Urothelium cell line (cell line): ENCODE measurements at places on chromosomes 12 and 14.
A peak's percentile ranks its signal among the peaks of the same experiment; 100 is the strongest.

DNA sequence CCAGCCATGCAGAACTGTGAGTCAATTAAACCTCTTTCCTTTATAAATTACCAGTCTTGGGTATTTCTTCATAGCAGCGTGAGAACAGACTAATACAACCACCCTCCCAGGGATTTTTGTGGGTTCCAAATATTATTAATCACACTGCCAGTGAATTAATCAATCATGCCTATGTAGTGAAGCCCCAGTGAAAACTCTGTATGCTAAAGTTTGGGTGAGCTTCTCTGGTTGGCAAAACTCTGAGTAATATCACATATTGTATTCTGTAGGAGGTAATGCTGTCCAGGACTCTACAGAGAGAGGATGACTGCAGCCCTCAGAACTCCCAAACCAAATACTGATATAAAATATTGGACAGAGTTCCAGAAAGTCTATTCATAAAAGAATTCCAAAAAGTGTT, 216.9 kb downstream of the RPAP3 start:
- DNase-seq, result no peak

DNA sequence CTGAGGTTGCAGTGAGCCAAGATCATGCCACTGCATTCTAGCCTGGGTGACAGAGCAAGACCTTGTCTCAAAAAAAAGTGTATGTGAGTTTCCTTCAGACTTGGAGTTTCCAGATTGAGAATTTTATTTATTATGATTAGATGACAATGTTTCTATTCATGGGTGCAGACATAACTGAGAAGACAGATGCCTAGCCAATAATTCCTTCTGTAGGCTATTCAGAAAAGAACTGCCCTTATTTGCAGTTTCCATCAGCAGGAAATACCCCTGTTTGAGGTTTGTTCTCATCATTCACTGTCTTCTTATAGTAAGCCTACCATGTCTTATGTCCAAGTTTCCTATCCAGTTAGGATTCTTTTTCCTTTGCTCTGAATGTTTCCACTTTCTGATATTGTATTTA, 269.0 kb downstream of the KTN1 start:
- no peak for DNase-seq

GRCh38 chr14:92413379-92413778, 90.4 kb downstream of the SLC24A4 start:
- DNase-seq, result no peak

GRCh38 chr12:51403159-51403558, 12.0 kb upstream of the GALNT6 start:
- DNase-seq, result no peak

GRCh38 chr14:101474563-101475455, 86.5 kb upstream of the DIO3 start:
- DNase-seq, result no peak

DNA sequence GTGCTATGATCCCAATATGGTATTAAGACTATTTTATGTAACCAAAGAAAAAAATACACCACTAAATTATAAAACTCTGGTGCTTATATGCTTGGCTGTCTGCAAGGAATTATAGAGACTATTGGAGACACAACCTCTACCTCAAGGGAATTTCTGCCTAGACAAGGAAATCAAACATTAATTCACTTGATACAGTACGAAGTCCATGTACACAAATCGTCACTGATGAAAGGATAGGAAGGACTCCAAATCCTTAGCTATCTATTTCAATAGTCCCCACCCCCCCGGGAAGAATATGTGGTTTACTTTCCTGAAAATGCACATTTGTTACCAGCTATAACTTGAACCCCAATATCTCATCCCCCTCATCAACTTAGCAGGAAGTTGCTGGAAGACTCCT, 21.9 kb downstream of the RTN1 start:
- DNase-seq, result no peak

DNA sequence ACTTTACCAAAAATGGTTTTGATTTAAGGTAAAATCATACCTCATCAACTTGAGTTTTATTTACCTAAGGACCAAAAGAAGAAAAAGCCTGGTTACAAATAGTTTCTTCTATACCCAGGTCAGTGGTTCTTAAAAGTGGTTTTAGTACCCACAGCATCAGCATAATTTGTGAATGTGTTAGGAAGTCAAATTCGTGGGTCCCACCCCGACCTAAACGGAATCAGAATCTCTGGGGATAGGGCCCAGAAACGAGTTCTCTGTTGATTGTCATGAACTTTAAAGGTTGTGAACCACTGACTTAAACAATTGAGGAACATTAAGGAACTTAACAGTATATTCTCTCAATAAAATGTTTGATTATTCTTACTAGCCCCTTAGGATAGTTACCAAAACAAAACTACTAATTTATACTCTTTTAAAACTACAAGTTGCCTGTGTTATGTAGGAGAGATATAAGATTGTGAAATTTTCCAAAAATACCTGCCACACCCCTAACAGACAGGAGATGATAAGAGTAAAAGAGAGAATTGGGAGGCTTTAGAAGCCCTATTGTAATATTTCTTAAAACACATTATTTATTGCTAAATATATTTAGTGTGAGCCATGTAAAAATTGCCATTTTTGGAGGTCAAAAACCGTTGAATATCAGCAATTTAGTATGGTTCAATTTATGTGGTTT, 669 bp upstream of the SLC25A21 start:
- no peak for DNase-seq

GRCh38 chr12:4958697-4959375, 49.1 kb downstream of the KCNA1 start:
- DNase-seq, result no peak

DNA sequence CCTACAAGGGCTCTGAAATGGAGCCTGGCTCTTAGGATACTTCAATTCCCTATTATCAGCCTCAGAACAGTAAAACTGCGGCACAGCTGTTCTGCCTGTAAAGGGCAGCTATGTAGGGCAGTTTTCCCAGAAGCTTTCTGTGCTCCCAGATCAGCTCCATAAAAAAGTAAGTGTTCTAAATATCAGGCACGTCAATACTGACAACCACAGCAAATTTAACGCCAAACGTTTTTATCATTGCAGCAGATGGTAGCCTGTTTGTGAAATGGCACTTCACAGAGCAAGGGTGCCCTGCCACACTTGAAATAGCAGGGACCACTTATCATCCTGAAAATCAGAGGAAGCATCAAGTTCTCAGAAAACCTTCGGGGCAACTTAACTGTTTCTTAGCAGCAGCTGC, 54.8 kb upstream of the PTHLH start:
- DNase-seq, result no peak

DNA sequence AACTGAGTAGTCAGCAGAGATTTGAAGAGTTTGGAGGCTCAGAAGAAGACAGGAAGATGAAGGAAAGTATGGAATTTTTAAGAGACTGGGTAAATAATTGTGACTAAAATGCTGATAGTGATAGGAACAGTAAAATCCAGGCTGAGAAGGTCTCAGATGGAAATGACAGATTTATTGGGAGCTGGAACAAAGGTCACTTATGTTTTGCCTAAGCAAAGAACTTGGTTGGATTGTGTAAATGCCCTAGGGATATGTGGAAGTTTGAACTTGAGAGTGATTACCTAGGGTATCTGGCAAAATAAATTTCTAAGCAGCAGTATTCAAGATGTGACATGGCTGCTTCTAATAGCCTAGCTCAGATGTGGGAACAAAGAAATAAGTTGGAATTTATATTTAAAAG, 180.9 kb downstream of the TRHDE start:
- no peak for DNase-seq

GRCh38 chr14:95296966-95297365, 22.7 kb downstream of the CLMN start:
- DNase-seq, result no peak

DNA sequence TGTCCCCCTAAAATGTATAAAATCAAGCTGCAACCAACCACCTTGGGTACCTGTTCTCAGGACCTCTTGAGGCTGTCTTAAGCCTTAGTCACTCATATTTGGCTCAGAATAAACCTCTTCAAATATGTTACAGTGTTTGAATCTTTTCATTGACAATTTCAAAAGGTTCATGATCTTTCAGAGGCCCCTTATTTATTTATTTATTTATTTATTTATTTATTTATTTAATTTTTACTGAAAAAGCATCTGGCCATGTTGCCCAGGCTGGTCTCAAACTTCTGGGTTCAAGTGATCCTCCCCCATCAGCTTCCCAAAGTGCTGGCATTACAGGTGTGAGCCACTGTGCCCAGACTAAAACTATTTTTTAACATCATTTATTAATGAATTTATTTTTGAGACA, 8.2 kb upstream of the NUDT4 start:
- no peak for DNase-seq

GRCh38 chr12:19988459-19988873, 379.9 kb upstream of the PDE3A start:
- no peak for DNase-seq

- DNase-seq, result no peak
These were observed 3.4 kb downstream of the CCER1 start for GRCh38 chr12:90951432-90952105.

DNA sequence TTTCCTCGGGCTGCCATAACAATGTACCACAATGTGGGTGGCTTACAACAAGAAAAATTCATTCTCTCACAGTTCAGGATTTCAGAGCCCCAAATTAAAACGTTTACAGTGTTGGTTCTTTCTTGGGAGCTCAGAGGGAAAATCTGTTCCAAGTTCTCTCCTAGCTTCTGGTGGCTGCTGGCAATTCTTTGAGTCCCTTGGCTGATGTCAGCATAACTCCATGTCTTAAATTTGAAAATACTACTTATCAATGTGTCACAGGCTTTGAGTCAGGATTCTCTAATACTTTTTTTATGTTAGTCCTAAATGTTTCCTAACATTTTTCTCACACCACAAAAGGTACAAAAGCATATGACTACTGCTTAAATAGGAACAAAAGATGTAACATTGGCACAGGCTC, 198.4 kb upstream of the ATXN7L3B start:
- DNase-seq, result no peak

- DNase-seq, result no peak
These were observed 7.8 kb downstream of the CRACR2A start for GRCh38 chr12:3745152-3745551.

- no peak for DNase-seq
These were observed 88.5 kb upstream of the FZD10 start for GRCh38 chr12:130073721-130074120.

- no peak for DNase-seq
These were observed 6.5 kb upstream of the OTX2 start for GRCh38 chr14:56816574-56817391.

- DNase-seq, result no peak
These were observed 74.9 kb upstream of the BCAT1 start for GRCh38 chr12:25023808-25024207.

DNA sequence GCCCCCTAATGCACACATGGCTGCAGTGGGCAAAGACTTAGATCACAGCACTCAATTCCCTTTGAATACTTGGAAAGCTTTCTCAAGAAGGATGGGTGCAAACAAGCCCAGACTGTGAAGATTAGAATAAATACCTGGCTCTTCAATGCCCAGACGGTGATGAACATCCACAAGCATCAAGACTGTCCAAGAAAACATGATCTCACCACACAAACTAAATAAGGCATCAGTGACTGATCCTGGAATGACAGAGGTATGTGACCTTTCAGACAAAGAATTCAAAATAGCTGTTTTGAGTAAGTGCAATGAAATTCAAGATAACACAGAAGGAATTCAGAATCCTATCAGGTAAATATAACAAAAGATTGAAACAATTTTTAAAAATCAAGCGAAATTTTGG, 43.8 kb upstream of the ZDHHC17 start:
- peak; percentile 23 for DNase-seq

GRCh38 chr12:57430112-57430930, 522 bp downstream of the R3HDM2 start:
- peak; percentile 87 for DNase-seq

DNA sequence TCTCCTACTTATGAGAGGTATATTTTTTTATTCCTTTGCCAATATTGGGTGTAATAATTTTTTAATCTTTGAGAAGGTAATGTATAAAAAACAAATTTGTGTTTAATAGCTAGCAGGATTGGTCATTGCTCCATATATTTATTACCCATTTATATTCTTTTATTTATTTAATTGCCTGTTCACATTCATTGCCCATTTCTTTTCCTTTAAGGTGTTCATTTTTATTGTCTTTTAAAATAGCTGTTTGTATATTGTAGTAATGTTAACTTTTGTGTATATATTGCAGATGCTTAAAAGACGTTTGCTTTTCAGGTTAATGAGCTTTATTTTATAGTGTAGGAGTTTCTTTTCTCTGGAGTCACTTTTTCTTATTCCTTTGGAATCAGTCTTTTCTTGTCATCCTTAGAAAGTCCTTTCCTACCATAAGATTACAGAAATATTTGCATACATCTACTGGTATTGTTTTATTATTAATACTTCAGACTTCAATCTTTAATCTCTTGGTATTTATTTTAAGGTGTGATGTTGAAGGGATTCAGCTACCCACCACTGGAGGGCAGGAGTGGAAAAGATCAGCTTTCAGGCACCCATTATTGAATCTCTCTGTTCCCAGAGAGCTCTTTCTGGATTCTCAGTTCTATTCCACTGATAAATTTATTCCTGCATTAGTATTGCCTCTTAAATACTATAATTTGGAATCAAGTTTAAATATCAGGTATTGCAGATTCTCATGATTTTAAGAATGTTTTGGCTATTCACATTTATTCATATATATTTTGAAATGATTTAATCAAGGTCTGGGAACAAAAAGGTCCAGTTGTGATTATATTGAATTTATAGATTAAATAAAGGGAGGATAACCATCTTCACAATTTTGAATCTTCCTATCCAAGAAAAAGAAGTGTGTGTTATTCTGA, 17.3 kb downstream of the PPM1A start:
- DNase-seq, result peak; percentile 66

GRCh38 chr14:46686652-46687051, 35.1 kb upstream of the RPL10L start:
- DNase-seq, result no peak

DNA sequence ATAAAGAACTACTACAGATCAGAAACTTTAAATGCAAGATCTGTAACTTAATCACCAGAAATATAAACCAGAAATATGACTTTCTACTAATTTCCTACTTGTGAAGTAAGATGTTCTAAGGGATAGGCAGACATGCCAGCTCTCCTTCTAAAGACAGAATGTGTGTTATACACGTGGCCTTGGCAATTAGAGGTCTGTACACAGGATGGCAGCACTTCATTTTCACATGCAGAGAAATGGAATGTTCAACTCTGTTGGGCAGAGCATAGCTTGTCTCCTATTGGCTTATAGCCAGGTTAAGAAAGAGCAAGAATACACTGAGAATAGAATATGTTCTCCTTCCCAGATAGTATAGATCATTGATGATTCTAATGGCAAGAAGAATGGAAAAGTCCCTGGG, 403.8 kb downstream of the DAD1 start:
- no peak for DNase-seq
